ENCODE measurements at places on chromosomes 6 and 20.

GRCh38 chr6:157339432-157339831 lies 16.1 kb upstream of the TMEM242 start:
- no peak for DNase-seq

DNA sequence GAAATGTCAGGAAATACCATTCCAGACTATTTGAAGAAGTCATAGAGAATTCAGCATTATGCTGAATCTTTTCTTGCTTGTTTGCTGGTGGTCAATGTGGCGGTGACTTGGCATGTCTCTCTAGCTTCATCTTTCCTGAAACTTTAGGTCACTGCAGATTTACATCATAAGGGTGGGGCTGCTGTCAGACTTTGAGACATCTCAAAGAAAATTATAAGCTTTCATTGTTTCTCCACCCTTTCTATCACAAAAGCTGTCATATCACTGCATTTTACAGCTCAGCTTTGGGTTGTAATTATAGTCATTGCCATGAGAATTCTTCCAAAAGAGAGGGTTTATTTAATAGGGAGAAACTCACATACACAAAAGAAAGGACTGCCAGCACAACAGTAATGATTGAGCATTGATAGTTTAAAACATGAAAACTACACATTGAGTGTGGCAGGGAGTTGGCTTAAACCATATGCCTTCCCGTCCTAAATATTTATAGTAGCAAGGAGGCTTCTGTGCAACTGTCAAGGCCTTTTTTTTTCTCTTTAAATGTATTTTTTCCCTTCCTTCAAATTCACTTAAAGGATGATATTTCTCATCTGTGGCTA lies 44.7 kb upstream of the LRRC1 start:
- no peak for DNase-seq

GRCh38 chr6:124423621-124424020 lies 538.6 kb upstream of the RNF217 start:
- no peak for DNase-seq

DNA sequence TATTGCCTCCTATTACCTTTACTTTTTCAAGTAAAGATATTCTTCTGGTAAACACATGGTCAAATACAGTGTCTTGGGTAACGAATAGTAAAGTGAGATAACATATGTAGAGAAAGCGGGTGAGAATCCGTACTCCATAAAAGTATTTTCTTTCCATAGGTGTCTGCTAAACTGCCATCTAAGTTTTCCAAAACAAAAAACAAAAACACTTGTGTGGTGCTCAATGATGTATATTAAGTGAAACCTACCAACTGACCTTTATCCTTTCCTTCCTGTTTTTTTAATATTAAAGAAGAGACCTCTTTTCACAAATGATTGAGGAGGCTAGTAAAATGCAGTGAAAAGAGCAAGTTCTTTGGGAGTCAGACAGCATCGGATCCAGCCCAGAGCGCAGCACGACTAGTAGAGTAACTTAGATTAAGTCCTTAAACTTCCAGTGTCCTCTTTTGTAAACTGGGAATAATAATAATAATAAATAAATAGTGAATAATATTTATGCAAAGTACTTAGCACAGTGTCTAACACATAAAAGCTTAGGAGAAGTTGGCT lies 437 bp upstream of the CDKAL1 start:
- no peak for DNase-seq

GRCh38 chr6:36455486-36456027 lies 12.8 kb downstream of the KCTD20 start:
- DNase-seq = no peak

- DNase-seq = no peak
These were observed 309.5 kb downstream of the TSHZ2 start for GRCh38 chr20:53281557-53282117.

GRCh38 chr6:118764766-118765165 lies 113.4 kb upstream of the CEP85L start:
- no peak for DNase-seq

GRCh38 chr20:56469077-56469449 lies 636 bp downstream of the RTF2 start:
- no peak for DNase-seq

DNA sequence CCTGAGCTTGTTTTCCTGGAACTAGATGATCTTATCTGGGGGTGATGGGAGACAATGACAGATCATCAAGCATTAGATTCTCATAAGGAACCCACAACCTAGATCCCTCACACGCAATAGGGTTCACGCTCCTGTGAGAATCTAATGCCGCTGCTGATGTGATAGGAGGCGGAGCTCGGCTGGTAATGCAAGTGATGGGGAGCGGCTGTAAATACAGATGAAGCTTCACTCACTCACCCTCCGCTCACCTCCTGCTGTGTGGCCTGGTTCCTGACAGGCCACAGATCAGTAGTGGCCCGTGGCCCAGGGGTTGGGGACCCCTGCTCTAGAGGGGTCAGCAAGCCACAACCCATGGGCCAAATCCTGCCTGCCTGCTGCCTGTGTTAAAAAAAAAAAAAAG lies 435.9 kb downstream of the CD83 start:
- no peak for DNase-seq

DNA sequence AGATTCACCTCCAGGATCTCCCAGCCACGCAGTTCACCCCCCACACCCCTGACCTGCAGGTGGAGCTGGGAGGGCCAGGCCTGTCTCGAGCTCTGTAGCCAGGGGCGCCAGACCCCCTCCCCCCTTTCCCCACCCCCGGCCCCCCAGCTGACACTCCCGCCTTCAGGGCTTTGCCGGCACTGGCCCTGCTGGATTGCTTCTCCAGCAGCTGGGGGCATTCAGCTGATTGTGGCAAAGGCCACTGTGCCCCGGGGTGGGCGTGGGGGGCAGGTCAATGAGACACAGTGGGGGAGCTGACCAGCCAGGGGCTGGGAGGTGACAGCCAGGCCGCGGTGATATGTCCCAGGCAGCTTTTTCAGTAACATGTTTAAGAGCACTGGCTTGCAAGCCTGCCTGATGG lies 22.2 kb downstream of the ZBP1 start:
- no peak for DNase-seq

DNA sequence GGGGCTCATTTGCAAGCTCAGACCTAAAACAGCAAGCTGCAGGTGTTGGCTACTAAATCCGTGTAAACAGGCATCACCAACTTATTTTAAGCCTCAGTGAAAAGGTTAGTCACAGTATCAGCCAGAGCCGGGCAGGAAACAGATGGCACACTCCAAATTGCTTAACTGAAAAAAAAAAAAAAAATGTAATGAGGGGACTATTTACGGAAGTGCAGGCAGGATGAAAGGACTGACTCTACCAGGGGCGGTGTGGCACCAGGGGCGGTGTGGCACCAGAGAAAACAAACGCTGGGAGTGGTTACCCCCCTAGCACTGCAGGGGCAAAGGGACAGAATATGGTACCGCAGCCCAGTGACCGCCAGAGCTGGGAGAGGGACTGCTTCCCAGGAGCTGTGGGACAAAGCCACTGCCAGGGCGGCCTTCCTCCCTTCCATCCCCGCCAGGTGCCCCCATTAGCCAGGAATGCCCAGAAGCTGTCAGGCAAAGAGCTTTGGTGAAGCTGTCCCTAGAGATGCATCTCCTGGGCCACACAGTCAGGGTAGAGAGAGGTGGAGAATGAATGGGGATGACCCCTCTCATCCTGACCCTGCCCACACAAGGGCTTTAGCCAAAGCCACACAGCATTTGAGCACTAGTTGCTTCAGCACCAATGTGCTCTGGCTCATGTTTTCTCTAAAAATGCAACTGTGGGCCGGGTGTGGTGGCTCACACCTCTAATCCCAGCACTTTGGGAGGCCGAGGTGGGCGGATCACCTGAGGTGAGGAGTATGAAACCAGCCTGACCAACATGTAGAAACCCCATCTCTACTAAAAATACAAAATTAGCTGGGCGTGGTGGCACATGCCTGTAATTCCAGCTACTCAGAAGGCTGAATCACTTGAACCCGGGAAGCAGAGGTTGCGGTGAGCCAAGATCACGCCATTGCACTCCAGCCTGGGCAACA lies 39.6 kb upstream of the GFOD1 start:
- DNase-seq = no peak

GRCh38 chr6:116255246-116255800 lies 1.4 kb upstream of the TSPYL4 start:
- DNase-seq = no peak

GRCh38 chr20:21388566-21388965 lies 8.8 kb downstream of the NKX2-4 start:
- DNase-seq = no peak

DNA sequence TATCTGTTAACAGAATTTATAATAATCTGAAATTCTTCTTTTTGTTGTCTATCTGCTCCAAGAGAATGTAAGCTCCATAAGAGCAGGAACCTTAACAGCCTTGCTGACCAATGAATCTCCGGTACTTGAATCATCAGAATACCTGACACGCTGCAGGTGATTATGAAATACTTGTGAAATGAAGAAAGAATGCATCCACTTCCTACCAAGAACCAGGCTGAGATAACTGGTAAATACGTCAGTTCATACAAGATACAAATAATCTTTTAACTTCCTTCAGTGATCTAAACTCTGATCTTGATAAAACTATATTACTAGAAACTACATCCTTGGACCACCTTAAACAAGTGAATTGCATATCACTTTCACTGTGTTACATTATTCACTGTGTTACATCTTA lies 116.2 kb downstream of the MAP3K5 start:
- DNase-seq = no peak

GRCh38 chr6:47004463-47004862 lies 37.7 kb downstream of the ADGRF1 start:
- DNase-seq = no peak

GRCh38 chr20:2576317-2576727 lies 39.9 kb downstream of the TMC2 start:
- no peak for DNase-seq

GRCh38 chr6:133644892-133645619 lies 243.9 kb upstream of the TCF21 start:
- DNase-seq = no peak

DNA sequence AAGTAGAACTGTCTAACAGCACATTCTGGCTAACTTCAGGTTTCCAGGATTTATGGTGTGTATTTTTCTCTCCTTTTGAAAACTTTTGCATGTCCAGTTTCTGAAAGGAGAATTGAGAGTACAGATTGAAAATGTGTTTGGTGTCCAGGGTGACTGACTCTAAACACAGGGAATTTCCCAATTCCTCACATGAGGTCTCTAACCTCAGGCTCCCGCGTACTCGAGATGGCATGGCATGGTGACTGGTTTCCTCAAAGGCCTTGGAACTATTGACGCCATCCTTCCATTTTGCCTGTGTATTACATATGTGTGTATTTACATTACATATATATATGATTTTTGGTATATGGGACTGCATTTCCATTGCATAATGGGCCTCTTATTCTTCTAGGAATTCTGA lies 52.5 kb downstream of the PRND start:
- no peak for DNase-seq

DNA sequence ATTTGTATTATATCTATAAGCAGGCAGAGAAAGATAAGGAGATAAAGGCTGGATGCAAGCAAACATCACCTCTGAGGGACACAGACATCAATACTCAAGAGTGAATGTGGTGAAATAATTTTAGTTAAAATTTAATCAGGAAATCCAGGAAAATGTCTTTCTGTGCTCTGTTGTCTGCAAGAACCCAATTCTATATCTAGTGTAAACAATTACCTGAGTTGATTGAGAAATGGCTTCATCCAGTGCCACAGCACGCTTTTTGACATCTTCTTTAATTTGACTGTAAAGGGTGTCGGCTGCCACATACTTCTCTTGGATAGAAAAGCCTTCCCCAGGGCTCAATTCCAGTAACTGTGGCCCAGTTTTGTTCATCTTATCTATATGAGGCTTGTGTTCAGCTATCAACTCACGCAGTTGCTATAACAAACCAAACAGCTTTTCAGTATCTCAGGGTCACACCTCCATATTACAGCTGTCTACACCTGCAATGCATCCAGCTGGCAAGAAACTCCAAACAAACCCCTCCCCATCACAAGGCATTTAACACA lies 131.6 kb downstream of the DST start:
- no peak for DNase-seq

DNA sequence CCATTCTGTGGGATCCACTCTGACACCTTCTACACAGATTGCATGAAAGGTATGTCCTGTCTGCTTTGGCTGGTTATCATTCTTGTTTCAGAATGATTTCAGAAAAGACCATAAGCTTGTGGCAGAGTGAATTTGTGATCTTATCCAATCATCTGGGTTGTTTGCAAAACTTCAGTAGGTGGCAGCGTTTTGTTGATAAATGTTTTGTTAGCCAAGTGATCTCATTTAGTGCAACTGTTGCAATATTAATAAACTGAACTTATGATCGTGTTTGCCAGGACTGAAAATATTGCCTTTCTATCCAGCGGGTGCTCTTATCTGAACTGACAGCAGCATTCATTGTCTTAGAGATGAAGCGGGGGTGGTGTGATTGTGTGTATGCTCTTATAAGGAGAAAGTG lies 613.2 kb upstream of the NOX3 start:
- DNase-seq = no peak

- no peak for DNase-seq
These were observed 586.0 kb upstream of the CHD6 start for GRCh38 chr20:42204109-42204660.

GRCh38 chr20:57390604-57391438 lies at the start of gene RBM38:
TSS of gene RBM38 (plus strand) at chr20:57391396. CDS start at chr20:57391582, 186 bp downstream.
- DNase-seq = no peak

- no peak for DNase-seq
These were observed 306.7 kb upstream of the SASH1 start for GRCh38 chr6:148035806-148036390.

GRCh38 chr6:39753725-39754045 lies 28.5 kb upstream of the KIF6 start:
- no peak for DNase-seq

DNA sequence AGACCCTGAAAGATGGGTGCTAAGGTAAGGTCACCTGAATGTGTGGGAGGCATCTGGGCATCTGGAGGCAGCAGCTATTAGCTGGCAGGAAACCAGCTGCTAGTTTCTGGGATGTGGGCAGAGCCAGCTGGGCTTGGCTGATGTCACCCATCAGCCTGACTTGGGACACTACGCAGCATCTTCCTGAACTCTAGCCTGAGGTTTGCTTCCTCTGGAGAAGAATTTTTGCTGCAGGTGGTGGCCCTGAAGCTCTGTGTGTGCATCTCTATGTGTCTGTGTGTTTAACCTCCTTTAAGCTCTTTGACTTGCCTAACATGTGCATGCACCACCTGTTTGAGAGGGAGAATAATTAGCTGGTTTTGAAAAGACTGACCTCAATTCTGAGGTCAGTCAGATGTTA lies 465.1 kb upstream of the CHD6 start:
- no peak for DNase-seq

GRCh38 chr6:73364121-73364520 lies 1.7 kb downstream of the KHDC3L start:
- no peak for DNase-seq

DNA sequence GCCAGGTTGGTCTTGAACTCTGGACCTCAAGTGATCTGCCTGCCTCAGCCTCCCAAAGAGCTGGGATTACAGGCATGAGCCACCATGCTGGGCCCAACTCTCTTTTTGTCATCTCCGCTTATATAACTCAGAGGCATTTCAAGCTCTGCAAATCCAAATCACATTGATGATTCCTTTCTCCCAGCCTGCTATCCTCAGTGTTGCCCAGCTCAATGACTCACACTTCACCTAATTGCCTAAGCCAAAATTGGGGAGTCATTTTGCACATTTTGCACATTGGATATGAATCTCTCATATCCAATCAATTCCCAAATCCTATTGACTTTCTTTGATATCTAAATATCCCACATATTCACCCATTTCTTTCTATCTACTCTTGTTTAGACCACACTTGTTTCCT lies 3.9 kb downstream of the UTRN start:
- DNase-seq = no peak

GRCh38 chr6:30885481-30885998 lies 1.2 kb downstream of the DDR1 start:
- DNase-seq = no peak

Data from suprapubic skin (tissue), 4 donors.